HFF-Myc (cell line): ENCODE measurements at places on chromosomes 5 and 9.
A peak's percentile ranks its signal among the peaks of the same experiment; 100 is the strongest.

- DNase-seq = no peak
These were observed 35.3 kb upstream of the SMIM23 start for GRCh38 chr5:171750311-171750788.

DNA sequence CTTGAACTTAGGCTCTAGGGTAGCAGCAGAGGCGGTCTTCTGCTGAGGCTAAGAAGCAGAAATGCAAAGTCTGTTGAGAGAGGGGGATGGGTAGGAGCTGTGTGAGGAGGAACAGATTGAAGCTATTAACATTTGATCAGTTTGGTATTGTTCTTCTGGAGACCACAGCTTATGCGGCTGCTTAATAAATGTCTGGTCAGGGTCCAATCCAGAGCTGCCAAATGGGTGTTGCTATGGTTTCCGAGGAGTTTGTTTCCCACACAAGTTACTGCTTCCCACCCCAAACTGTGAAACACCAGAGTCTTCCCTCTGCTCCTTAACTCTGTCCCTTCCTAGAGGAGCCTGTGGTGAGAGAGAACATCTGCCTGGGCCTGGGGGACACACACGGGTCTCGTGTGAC is 142.2 kb upstream of the KLF4 start:
- peak; percentile 20 for DNase-seq

- no peak for DNase-seq
These were observed 43.5 kb downstream of the SARDH start for GRCh38 chr9:133694686-133695085.

DNA sequence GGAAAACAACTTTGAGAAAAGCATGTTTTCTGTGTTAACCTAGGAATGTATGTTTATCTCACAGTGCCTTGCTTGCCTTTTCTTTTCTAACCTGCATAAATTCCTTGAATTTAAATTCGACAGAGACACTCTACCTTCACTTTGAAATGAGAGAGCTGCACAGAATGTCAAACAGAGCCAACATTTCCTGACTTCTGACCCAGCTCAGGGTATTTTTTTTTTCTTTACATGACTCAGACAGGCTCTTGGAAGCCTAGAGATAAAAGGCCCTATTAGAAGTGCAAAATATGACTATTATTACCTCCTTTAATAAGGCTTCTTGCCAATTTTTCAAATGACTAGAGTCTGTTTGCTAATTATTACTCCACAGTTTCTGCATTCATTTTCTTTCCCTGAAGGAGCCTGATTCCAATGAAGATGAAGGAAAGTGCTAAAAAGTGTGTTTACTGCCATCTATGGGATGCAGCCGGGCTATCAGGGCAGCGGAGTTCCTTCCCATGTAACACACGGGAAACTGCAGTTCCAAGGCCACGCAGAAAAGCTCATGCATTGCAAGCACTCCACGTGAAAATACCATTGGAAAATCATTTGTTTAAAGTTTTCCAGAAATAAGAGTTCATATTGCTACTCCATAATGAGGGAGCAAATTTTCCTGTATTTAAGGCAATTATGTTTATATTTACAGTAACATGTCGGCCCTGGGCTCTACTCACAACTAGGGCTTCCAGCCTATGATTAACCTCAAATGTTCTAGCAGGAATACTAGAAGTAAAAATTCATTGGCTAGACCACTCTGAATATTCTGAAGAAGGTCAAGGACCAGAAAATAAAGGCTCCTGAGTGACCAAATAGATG is 485.6 kb downstream of the ZSWIM6 start:
- DNase-seq = no peak

- DNase-seq = no peak
These were observed 16.3 kb upstream of the OBP2B start for GRCh38 chr9:133225171-133226011.

DNA sequence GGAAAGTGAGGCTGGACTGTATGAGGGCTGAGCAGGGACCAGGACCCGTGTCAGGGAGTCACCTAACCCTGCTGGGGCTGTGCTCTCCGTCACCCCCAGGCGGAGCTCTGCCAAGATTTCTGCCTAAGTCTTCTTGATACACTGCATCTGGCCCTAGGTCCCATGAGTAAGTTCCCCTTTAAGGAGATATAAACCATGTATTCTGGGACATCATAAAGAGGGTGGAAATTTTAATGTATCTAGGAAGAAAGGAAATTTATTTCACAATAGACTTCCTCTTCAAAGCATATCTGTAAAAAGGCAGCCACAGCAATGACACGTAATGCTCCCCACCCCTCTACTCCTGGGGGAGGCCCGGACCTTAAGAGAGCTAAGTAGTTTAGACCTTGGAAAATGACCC is 183.4 kb downstream of the FBXL7 start:
- DNase-seq = no peak

GRCh38 chr5:37005252-37005651 is 128.7 kb downstream of the NIPBL start:
- DNase-seq = no peak

GRCh38 chr5:61351733-61352132 is 19.7 kb downstream of the ZSWIM6 start:
- DNase-seq = no peak

GRCh38 chr9:90078988-90079421 is 474.2 kb downstream of the GADD45G start:
- DNase-seq = no peak

GRCh38 chr5:108487951-108488350 is 106.1 kb upstream of the FBXL17 start:
- DNase-seq = no peak

- DNase-seq = no peak
These were observed 214.9 kb upstream of the SEMA6A start for GRCh38 chr5:116789522-116789921.

DNA sequence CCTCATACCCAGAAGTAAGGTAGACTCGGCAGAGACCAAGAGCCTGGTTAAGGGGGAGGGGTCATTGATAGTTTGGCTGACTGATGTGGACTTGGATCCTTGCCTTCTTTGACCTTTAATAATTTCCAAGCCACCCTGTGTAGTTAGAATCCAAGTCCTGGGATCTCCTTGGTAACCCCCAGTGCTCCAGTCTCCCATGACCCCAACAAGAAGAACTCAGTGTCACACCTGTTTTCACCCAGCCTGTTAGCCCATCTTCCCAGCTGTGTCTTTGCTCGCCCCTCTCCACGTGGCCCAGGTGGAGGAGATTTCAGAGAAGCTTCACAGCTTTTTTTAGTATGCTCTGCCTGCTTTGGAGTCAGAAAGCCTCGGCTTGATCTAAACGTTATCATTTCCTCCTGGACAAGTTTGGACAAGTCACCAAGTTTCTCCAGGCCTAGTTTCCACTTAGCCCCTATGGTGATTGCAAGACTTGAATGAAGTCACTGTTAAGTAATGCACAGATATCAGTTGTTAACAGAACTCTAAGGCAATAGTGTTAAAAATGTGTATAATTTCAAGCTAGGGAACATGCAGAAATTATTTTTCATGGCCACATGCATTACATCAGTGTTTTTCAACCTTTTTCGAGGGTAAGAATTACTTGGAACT is 170.0 kb downstream of the TMEM38B start:
- no peak for DNase-seq

DNA sequence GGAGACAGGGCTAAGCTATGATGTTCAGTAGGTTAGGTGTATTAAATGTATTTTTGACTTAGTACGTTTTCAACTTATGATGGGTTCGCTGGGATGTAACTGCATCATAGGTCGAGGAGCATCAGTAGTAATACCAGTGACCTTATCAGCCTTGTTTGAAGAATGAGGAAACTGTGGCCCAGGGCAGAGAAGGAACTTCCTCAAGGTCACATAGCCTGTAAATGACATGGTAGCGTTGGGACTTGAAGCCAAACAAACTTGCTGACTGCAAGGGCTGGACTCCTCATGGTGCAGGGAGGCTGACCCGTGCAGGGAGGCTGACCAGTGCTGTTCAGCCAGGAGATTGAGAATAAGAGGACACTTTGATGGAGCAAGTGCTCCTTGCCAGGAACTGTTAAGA is 21.3 kb upstream of the PTPN3 start:
- no peak for DNase-seq

GRCh38 chr9:127908660-127908926 is 8.2 kb downstream of the ST6GALNAC4 start:
- DNase-seq = no peak

- no peak for DNase-seq
These were observed 722.2 kb upstream of the SEMA6A start for GRCh38 chr5:117296872-117297271.

DNA sequence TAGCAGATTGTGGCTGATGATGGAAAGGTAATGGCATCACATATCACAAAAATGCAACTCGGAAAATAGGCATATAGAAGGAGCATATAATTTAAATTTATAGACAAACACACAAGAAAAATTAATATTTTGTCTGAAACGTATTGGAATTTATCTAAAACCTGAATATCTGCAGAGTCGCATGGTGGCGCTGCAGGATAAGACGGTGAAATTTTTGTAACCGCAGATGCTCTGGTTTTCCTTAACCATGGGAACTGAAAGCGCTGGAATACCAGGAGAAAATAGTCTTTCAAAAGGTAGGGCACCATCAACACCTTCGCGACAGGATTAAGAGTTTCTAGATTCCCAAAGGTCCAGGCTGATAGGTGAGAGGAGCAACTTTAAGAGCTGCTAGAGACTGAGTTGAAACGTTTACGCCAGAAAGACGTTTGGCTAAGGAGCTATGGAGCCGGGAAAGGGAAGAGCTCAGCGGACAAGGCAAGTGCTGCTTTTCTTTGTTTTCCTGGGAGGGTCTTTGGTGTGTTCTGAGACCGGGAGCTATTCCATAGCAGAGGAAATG is 11.0 kb upstream of the PCDHB15 start:
- no peak for DNase-seq

DNA sequence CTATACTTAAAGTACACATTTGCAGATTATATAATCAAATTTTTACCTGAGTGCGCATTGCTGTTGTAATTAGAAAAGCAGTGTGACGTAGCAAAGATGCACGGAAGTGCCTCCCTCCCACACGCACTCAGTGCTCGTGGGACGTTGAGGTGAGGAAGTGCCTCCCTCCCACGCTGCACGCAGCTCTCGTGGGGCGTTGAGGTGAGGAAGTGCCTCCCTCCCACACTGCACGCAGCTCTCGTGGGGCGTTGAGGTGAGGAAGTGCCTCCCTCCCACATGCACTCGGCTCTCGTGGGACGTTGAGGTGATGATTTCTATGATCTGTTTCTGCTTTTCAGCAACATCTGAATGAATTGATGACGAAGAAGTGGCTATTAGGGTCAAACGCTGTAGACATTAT is 21.0 kb downstream of the EXOC3 start:
- DNase-seq = no peak

DNA sequence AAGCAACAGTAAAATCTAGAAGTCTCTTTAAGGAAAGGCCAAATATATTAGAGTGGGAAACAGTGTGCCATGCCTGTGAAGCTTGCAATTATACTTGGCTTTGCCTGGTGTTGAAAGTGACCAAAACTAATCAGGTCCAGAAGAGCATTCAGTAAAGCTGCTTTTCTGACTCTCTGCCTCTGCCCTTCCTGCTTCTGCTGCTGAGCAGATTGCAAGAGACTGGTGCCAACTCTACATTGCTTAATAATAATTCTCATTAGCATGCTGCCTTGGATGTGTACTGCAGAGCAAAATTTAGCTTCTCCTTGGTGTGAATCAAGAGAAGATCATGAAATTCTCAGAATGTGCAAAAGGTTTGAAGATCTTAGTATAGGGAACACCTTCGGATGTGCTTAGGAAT is 120.4 kb upstream of the RFX3 start:
- DNase-seq = no peak

- DNase-seq = no peak
These were observed 303.6 kb upstream of the ZNF608 start for GRCh38 chr5:125049721-125050702.

- no peak for DNase-seq
These were observed 107.7 kb upstream of the CDKN2B start for GRCh38 chr9:22116758-22117157.

GRCh38 chr5:151737431-151737830 is 21.0 kb downstream of the ATOX1 start:
- no peak for DNase-seq

DNA sequence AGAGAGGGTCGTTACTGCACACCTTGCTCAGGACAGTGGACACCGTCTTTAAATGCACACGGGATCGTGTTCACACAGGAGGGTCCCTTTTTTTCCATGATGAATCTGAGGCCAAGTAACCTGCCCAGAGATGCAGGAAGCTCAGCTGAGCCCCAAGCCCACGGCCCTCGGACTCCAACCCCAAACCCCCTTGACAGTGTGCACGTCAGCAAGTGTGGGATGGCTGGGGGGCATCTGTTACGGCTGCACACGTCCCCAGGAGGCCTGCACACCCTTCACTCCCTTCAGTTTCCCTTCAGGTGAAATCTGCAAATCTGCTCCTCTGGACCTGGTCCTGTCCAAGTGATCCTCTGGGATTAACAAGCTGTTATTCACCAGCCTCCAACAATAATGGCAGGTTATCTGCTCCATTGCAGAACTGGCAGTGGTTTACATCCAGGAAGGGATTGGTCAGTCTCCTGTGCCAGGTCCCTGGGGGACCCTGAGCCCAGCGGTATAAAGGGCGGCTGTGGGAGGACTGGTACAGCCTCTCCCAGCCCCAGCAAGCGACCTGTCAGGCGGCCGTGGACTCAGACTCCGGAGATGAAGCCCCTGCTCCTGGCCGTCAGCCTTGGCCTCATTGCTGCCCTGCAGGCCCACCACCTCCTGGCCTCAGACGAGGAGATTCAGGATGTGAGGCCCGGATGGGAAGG is at the start of gene LCN1:
LCN1 (plus strand) TSS at position 525 of the 692 bp plus-strand sequence; CDS start at position 583, 58 bp downstream.
- no peak for DNase-seq

- DNase-seq = no peak
These were observed 17.5 kb downstream of the ABO start for GRCh38 chr9:133257465-133257956.

GRCh38 chr5:174717826-174718455 is 6.4 kb upstream of the MSX2 start:
- no peak for DNase-seq

DNA sequence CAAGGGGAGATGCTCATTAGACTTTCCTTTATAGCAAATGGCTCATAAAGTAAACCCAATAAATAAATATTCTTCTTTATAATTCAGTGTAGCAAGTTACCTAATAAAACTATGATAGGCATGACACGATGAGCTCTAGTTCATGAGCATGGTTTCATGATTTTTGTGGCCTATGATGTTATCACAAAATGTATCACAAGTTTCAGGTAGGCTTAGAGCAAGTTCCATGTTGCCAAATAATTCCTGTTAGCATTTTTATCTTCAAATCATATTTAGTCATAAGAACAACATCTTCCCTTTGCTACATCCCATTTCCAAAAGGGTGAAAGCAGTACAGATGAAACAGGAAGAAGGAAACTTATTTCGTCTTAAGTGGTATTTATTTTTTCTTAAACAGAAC is 200.2 kb downstream of the ENC1 start:
- DNase-seq = no peak
